Mesothelial cell of epicardium (in vitro differentiated cells): ENCODE measurements at places on chromosomes 1 and 21. TPM values are rescaled to one million over a fixed set of nuclear protein-coding genes. Genes with fewer than 3 reads are reported as not detected.

Gene VCAM1
- 30.8 to 35.6 TPM (median 33.6 TPM) in 3 replicates for total RNA-seq

DNA sequence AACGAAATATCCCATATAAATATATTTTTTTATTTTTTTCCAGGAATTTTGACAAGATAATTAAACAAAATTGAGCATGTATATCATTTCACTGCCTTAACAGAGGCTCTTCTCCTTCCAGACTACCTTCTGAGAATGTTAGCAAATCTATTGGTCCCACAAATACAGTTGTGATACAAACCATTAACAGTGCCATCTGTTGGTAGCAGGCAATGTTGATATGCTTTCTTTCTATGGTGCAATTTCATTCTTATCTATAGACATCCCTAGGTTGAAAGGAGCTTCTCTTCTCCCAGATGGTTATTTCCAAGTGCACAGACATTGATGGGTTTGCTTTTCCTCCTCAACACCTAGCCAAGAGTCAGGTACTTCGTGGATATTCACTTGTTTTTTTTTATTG is 303.6 kb downstream of the USH2A start:
- no peaks in the 10 kb centered on the region for H3K4me1 ChIP-seq
- no peak overlapping the region for H3K4me3 ChIP-seq
- no peaks in the 10 kb centered on the region for H3K36me3 ChIP-seq
- DNase-seq: no peak
- H3K27me3 ChIP-seq: peaks cover 2% of the 10 kb centered on the region

- H3K27me3 ChIP-seq: no peaks in the 10 kb centered on the region
- H3K27ac ChIP-seq: no peak overlapping the region
- no peaks in the 10 kb centered on the region for H3K36me3 ChIP-seq
- H3K4me3 ChIP-seq: no peak overlapping the region
- peaks cover 17% of the 10 kb centered on the region for H3K4me1 ChIP-seq
Measured at GRCh38 chr1:150761801-150762200, 3.8 kb downstream of the CTSS start.

- no peak for DNase-seq
- H3K27ac ChIP-seq: no peak overlapping the region
- H3K4me1 ChIP-seq: peaks cover under 1% of the 10 kb centered on the region
Measured at GRCh38 chr1:176773038-176773437, 310.1 kb downstream of the PAPPA2 start.

GRCh38 chr1:117678246-117678977 is 72.6 kb downstream of the TENT5C start:
- H3K27me3 ChIP-seq: peaks cover 10% of the 10 kb centered on the region
- H3K4me3 ChIP-seq: no peak overlapping the region
- DNase-seq: no peak
- H3K36me3 ChIP-seq: no peaks in the 10 kb centered on the region

Gene AGT
- total RNA-seq: 1.1 to 1.9 TPM (median 1.5 TPM) in 3 replicates

Gene UMODL1
- total RNA-seq: not detected in 3 replicates

Gene TESK2
- 4.3 to 4.9 TPM (median 4.3 TPM) in 3 replicates for total RNA-seq

DNA sequence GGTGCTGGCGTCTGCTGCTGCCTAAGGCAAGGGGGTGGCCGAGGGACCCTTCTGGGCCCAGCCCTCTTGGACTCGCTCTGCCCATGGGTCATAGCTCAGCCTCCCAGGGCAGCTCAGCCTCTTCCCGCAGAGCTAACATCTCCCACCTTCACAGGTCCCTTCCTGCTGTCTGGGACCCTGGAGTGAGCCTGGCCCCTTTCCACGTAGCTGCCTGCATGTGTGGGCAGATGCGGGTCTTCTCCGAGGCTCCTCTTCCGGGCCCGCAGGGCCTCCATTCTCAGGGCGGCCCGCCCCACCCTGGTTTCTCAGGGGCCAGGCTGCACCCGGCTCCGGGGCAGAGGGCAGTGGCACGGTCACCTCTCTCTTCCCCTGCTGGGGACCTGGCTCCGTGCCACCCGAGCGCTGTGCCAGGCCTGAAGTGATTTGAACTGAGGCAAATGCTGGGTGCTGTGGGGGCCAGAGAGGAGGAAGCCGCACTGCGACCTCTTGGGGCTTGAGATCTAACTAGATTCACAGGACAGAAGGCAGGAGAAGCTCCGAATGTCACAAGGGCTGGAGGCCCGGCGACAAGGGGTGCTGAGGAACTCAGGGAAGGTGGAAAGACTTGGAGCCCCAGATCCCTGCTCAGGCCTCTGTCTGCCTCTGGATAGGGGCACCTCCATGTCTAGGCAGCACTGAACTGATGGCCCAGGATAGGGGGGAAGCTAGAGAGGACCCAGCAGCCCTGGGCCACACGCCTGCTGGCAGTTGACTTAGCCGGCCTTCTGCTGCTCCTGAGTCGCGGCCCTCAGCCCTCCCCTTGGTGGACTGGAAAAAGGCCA is 40.7 kb downstream of the COQ8A start:
- no peaks in the 10 kb centered on the region for H3K27me3 ChIP-seq
- no peaks in the 10 kb centered on the region for H3K4me1 ChIP-seq
- no peak for DNase-seq
- H3K4me3 ChIP-seq: no peak overlapping the region
- H3K36me3 ChIP-seq: peaks cover under 1% of the 10 kb centered on the region

- peaks cover 44% of the 10 kb centered on the region for H3K36me3 ChIP-seq
- no peaks in the 10 kb centered on the region for H3K4me1 ChIP-seq
- no peak for DNase-seq
- no peaks in the 10 kb centered on the region for H3K27me3 ChIP-seq
- no peak overlapping the region for H3K4me3 ChIP-seq
Measured at GRCh38 chr1:33018112-33018511, 18.6 kb downstream of the AK2 start.

DNA sequence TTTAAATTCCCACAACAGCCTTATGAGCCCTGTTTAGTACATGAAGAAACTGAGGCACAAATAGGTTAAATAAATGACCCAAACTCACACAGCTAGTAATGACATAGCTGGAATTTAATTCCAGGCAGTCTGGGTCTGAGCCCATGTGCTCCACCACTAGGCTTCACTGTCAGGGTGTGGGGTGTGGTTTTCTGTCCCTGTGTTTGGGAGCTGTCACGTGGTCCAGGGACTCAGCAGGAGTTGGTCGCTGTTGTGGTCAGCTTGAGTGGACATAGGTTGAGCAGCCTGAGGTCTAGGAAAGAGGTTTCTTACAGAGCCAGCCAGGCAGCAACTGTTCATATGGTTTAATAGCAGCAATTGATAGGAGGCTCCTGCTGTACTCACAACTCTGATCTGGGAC is 28.0 kb upstream of the KCNA10 start:
- H3K4me3 ChIP-seq: no peak overlapping the region
- no peaks in the 10 kb centered on the region for H3K36me3 ChIP-seq
- H3K27me3 ChIP-seq: peaks cover 45% of the 10 kb centered on the region
- DNase-seq: no peak
- H3K4me1 ChIP-seq: no peaks in the 10 kb centered on the region

Gene RPTN
- not detected in 3 replicates for total RNA-seq

Gene LCE1C
- not detected in 3 replicates for total RNA-seq
